Stimulated activated CD8-positive, alpha-beta memory T cell treated with anti-CD3 and anti-CD28 coated beads, Interleukin-15, amount 100 ng/mL, for 24 hours (primary cell): ENCODE measurements at places on chromosomes 11 and 22.

DNA sequence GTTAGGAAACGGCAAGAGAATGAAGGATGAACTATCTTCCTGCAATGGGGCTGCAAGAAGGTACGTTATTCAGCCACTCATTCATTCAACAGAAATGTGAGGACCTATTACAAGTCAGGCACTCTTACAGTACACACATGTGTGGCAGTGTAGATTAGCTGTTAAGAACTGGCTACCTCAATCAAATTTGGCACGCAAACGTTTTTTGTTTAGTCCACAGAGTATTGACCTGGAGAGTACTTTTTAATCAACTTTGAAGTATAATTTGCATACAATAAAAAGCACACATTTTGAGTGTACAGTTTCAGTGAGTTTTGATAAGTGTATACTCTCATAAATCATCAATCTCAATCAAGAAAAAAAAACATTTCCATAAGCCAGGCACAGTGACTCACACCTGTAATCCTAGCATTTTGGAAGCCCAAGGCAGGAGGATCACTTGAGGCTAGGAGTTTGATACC is 24.2 kb downstream of the MRTFA start:
- no peak for DNase-seq

DNA sequence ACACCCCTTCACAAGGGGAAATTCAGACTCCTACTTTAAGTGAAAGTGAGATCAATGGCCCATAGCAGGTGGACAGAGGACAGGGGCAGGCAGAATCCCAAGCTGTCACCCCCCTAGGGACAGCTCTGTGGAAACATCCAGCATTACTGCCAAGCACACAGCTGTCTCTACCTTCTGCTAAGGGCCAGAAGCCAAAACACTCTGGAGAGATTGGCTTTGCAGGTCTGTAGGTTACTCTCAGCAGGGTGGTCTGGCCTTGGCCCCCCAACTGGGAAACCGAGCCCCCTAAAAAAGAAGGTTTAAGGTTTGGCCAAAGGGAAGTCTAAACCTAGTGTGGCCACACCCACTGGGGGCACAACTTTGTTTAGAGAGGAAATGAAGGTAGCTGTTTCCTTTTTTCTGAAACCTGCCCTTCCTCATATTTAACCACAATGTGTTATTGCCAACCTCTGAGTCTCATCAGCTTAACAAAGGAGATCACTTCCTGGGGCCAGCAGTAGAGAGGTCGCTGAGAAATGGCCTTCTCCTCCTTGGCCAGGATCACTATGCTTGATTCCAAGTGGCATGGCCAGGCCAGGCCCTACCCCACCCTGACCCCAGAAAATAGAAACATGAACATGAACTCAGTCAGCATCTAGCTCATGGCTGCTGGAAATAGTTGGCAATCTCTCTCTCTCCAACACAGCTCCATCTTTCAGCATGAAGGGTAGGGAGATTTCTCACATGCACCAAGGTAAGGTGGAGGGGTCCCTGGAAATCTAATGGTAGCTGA is 25.9 kb upstream of the SCARF2 start:
- DNase-seq, result no peak

GRCh38 chr11:65362320-65362931 is 7.9 kb downstream of the TIGD3 start:
- no peak for DNase-seq

DNA sequence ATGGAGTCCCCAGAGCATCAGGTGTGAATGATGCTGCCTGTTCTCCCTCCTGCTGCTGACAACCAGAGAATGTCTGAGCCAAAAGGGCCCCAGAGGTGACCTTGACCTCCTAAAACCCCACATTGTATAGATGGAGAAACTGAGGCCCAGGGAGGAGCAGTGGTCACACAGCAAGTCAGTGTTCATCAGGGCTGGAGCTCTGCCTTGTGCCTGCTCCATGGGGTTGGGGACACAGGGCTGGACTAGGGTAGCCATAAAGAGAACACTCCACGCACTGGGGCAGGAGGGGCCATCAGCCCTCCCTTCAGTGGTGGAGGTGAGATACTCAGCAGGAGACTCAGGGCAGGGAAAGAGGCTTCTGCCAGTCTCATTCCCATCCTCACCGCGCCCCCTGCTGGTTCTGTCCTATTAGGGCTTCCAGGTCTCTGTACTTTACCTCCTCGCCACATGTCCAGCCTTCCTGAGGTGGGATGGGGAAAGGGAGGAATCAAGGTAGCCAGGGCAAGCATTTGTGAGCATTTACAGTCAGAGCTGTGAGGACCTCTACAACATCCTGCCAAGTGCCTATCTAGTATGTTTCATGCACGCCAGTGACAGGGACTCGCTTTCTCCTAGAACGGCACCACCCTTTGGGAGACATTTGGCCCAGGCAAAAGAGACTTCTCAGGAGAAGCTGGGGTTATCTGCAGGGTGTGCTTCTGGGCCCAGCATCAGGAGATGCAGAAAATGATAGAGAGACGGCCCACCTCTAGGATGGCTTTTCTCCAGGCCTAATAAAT is 43.2 kb downstream of the NEU3 start:
- peak; percentile 24 for DNase-seq

- no peak for DNase-seq
Observed at GRCh38 chr11:113267493-113267892, 46.9 kb upstream of the TTC12 start.

- peak; percentile 37 for DNase-seq
Observed at GRCh38 chr11:66883016-66883965, 26.4 kb downstream of the LRFN4 start.

DNA sequence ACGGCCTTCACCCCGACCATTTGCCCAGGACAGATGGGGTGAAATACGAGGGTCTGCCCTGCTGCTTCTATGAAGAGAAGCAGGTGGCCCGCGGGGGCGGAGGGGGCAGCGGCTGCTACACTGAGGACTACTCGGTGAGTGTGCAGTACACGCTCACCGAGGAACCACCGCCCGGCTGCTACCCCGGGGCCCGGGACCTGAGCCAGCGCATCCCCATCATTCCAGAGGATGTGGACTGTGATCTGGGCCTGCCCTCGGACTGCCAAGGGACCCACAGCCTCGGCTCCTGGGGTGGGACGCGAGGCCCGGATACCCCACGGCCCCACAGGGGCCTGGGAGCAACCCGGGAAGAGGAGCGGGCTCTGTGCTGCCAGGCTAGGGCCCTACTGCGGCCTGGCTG is 11.2 kb downstream of the C22orf31 start:
- no peak for DNase-seq

- DNase-seq, result no peak
Observed at GRCh38 chr22:45603619-45604018, 68.0 kb upstream of the ATXN10 start.

DNA sequence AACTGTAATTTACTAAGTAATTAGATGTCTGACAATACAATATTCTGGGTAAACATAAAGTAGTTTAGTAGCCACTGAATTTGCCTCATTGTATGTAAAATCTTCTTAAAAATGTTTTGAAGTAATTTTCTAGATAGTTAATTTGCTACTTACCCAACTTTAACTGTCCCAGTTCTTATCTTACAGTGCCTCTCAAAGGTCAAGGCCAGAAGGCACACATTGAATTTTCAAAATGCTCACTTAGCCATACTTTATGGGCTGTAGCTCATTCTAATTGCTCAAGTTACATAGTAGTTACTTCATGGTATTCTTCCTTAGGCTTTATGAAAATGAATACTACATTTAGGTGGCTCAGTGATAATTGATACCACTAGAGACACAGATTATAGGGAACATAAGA is 666.6 kb downstream of the CNTN5 start:
- no peak for DNase-seq

DNA sequence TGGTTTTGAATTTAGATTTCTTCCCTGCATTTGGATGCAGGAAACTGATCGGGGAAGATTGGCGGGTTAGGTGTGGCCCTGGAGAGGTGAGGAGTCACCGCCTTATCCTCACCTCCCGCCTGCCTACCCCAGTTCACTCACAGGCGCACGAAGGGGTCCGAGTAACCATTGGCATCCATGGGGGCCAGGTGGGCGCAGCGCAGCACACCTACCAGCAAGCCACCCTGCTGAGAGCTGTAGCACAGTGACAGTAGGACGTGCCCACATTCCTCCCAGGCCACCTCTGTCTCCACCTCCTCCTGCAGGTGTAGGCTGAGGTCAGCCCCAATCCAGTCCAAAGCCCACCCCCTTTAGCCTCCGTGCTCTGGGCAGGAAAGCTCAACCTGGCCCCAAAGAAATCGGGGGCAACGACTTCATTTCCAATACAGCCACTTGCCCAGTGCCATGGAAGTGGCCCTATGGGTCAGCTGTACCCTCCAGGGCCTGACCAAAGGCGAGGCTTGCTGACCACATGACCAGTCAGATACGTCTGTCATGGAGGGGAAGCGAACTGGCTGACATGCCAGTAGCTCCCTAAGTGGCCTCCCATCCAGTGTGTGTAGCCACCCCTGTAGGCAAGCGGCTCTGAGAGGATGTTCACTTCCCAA is 6.7 kb downstream of the NDUFV1 start:
- DNase-seq, result no peak

DNA sequence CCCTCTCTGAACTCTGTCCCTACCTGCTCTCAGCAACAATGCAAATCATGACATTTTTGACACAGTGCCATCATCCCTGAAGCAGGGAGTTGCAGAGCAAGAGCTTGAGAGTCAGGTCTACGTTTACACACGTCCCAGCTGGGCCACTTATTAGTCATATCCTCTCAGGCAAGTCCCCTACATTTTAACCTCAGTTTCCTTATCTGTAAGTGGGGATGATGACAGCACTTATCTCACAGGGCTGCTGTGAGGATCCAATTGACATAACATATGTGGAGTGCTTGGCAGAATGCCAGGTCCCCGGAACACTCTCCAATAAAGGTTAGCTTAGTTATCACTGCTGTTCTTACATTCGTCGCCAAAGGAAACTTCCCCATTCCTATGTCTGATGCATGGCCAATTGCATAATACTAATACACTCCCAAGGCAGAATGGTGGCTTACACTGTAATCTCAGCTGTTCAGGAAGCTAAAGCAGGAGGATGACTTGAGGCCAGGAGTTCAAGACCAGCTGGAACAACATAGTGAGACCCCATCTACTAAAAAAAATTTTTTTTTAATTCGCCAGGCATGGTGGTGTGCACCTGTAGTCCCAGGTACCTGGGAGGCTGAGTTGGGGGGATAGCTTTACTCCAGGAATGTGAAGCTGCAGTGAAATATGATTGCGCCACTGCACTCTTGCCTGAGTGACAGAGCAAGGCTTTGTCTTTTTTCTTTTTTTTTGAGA is 16.6 kb downstream of the ASCC2 start:
- DNase-seq, result no peak

GRCh38 chr22:40007853-40008710 is 13.3 kb downstream of the FAM83F start:
- no peak for DNase-seq

DNA sequence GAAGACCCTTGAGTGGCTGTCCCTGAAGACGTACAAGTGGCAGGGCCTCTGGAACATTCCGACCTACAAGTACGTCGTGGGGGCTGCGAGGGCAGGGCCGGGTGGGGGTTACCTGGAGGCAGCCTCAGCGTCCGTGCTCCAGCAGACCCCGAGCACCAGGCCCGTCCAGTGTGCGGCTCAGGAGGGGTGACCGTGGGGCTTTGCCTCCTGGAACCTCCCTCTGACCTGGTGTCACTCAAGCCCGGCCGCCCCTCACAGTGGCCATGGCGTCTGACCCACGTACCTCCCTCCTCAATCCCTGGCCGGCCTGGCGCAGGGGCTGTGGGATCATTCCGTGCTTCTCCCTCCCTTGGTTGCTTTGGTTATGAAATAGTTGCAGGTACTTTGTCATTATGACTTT is 18.5 kb downstream of the RNH1 start:
- DNase-seq, result no peak

- DNase-seq, result no peak
Observed at GRCh38 chr11:1746511-1746931, 3.9 kb downstream of the IFITM10 start.

DNA sequence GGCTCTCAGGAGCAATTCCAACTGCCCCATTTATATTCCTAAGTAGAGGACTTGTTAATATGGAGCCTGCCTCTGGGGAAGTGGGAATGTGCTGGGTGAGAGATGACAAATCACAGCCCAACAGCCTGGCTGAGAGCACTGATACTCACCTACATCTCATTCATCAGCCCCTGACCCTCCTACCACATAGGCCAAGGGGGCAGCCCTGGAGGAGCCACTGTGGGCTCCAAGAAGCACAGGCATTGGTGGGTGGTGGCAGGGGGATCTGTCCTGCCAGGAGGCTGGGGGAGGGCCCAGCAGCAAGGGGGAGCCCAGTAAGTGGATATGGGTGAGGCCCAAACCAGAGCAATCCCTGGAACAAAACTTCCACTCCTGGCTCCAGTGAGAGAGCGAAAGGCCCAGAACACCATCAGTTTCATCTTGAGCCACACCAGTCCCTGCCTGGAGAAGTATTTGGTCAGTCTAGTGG is 79.7 kb downstream of the BUD13 start:
- DNase-seq, result no peak

DNA sequence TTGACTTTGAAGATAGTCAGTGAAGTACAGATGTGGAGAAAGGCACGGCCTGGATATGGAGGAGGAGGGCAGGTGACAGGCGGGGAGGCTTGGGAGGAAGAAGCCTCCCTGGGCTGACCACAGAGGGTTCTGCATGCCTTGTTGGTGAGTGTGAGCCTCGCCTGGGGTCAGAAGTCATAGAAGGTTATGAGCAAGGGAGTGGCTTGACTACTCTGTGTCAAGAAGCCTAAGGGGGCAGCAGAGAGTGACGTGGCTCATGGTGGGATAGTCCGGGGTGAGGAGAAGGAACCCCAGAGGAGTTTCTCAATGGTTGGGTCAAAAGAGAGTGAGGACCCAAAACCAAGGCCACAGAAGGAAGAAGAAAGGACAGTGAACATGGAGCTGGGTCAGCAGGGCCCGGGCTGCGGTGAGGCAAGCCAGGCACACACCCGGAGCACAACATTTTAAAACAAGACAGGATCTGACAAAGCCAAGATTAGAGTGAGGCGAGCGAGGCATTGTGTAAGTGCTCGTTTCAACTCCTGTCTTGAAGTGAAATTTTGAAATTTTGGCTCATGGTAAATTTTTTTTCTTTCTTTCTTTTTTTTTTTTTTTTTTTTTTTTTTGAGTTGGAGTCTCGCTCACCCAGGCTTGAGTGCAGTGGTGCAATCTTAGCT is 31.9 kb downstream of the PDGFB start:
- DNase-seq, result no peak

DNA sequence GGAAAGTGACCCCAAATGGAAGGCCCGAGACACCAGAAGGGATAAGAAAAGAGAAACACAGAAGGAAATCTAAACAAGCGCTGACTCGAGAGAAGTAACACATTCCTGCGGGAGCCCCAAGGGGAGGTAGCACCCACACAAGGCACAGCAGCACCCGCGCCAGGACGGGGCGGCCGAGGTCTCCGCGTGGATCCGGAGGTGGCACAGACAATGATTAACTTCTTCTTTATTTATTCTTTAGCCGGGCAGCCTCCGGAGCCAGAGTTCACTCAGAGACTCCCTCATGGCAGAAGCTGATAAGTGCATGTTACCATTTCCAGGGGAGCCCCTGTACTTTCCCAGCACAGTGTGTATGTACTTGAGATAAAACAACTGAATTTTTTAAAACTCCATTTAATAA is 5.1 kb downstream of the TOLLIP start:
- no peak for DNase-seq

- DNase-seq, result no peak
Observed at GRCh38 chr22:46259374-46259773, 3.8 kb downstream of the PKDREJ start.

GRCh38 chr11:125772834-125773505 is 5.7 kb downstream of the PATE2 start:
- no peak for DNase-seq

GRCh38 chr22:30254314-30254713 is 7.8 kb upstream of the LIF start:
- DNase-seq, result no peak
